ENCODE measurements at places on chromosomes 16 and 17.

- no peak for DNase-seq
These were observed 11.8 kb upstream of the TEKT1 start for GRCh38 chr17:6843241-6843880.

GRCh38 chr16:56048425-56049105, 142.7 kb upstream of the GNAO1 start:
- DNase-seq, result no peak

DNA sequence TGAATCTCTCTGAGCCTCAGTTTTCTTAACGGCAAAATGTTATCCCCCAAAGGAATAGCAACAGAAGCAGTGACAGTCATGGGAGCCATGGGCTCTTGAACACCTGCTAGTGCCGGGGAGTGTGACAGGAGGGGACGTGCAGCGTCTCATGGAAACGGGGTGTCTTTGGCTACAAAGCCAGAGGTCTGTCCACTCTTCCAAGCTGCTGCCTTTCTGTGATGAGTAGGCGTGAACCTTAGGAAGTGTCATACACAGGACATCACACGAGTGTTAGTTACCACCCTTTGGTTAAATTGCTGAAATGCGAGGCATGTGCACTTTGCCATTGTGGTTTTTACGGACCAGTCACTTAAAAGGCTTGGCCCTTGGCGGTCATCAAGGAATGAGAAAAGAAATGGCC, 93.4 kb downstream of the IRF8 start:
- no peak for DNase-seq

DNA sequence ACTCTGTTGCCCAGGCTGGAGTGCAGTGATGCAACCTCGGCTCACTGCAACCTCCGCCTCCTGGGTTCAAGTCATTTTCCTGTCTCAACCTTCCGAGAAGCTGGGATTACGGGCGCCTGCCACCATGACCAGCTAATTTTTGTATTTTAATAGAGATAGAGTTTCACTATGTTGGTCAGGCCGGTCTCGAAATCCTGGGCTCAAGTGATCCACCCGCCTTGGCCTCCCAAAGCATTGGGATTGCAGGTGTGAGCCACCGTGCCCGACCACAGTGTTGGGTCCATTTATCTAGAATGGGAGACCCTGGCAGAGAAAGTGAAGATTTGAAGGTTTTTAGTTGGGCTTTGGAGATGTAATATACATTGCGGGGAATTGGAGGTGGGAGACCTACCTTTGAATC, 70.1 kb downstream of the SNX29 start:
- DNase-seq, result no peak

DNA sequence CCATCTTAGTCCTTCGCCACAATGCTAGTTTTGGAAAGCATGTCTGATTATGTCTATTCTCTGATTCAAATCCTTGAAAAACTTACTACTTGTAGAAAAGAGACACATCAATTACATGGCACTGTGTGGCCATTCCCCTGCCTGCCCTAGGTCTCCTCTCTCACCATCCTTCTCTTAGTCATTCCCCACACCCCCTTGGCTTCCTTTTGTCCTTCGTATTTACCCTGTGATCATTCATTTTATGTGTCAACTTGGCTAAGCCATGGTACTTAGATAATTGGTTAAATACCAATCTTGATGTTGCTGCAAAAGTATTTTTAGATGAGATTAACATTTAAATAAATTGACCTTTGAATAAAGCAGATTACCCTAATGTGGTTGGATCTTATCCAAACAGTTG, 122.9 kb upstream of the CDH11 start:
- no peak for DNase-seq

DNA sequence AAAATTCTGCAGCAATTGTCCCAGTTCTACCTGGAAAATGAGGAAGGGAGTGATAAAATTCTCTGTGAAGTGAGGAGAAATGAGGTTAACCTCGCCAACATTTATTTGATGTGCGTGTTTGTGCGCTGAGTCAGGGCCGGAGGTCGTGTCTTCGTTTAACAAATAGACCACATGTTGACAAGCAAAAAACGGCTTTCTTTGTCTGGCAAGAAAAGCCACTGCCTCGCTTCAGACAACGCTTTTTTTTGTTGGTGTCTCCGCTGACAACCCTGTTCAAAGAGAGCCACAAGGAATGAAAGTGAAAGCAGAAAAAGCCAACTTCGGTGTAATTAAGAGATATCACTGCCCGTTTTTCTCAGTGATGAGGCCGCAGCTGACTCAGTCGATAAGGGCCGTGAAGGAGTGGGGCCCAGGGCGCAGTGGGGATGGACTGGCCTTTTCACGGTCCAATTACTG, 510.6 kb downstream of the CDH13 start:
- DNase-seq, result no peak

GRCh38 chr17:40063187-40063771, 514 bp downstream of the THRA start:
- DNase-seq, result peak; percentile 70

DNA sequence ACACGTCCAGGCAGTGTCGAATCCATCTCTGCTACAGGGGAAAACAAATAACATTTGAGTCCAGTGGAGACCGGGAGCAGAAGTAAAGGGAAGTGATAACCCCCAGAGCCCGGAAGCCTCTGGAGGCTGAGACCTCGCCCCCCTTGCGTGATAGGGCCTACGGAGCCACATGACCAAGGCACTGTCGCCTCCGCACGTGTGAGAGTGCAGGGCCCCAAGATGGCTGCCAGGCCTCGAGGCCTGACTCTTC, 7.2 kb upstream of the CD68 start:
- no peak for DNase-seq

DNA sequence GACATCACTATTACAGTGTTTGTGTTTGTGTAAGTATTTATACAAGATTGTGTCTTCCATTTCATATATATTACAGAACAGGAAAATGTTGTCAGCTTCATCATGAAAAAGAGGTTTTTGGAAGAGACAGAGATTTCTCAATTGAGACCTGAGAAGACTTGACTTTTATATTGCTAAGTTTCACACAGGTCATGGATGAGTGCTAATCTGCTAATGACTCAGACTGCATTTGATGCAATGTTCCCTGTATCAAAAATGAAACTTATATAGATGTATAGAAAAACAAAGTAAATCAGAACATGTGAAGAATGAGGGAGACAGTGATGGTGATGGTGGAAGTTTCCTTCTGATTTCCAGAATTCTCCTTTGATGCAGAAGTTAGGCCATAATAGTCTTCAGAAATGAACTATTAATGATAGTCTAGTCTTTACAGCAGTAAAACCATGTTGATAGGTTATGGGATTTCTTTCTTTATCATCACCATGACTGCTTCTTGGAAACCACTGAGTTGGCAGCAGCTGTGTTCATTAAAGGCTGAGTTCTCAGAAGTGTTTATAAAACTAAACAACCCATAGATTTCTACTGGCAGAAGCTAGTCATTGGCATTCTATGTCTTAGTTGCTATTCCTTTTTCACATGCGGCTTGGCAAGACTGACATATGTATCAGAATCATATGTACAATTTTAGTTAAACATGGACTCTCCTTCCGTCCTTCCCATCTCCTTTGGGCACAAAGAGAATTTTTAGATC, 56.1 kb downstream of the PCTP start:
- no peak for DNase-seq

GRCh38 chr17:80486692-80487091, 10.3 kb upstream of the NPTX1 start:
- peak; percentile 43 for DNase-seq
